ENCODE measurements at places on chromosomes 3 and 15.
A peak's percentile ranks its signal among the peaks of the same experiment; 100 is the strongest.

GRCh38 chr15:95567686-95568085 lies 762.8 kb upstream of the NR2F2 start:
- no peak for DNase-seq

GRCh38 chr3:46712191-46713049 lies 5.2 kb downstream of the PRSS50 start:
- DNase-seq = no peak

DNA sequence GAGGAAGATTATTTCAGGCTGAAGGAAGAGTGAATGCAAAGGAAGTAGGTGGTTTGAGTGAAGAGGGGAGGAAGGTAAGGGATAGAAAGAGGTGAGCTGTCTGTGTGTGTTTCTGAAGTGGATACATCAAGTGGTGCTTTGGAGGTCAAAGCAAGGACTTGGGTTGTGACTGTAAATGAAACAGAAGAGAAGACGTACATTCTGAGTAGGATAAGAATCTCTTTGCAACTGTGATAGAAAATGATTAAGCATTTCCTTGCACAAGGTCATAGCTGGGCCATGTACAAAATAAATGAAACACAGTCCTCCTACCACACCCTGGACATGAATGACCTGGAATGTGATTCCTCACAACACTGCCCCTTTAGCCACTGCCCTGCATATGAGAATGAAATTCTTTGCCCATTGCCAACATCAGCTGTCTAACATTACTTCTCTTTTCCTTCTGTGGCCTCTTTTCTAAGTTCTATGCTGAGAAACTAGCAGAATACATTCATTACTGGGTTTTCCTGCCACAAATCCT lies 28.3 kb upstream of the MINDY4B start:
- no peak for DNase-seq

DNA sequence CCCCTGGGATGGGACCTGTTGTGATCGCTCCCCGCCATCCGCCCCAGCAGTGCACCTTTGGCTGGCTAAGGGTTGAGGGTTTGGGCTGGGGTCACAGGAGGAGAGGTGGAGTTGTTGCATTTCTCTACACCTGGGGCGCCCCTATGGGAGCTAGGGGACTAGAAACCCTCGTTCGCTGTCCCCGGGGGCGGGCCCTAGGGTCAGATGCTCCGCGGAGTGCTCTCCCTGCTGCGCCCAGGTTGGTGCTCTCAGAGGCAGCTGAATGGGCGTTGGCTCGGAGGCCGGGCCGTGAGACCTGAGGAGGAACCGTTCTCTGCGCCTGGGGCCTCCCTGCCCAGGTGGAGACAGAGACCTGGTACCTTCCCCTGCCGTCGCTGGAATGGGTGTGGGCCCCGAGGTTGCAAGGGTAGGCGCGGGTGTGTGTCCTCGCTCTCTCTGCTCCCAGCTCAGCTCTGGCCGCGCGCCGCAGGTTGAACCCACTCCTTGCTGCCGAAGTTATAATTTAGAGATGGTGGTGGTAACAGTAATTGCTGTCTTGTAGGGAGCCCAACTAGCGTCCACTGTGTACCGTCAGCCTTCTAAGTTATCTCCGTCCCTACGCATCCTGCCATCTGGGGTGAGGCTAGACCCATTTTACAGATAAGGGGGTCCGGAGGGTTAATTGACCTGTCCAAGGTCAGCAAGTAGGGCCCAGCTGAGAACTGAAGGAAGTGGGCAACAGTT lies 965 bp downstream of the FLNB start:
- DNase-seq = peak; percentile 27

- DNase-seq = no peak
Measured at GRCh38 chr3:161197855-161198850, 23.0 kb upstream of the NMD3 start.

- no peak for DNase-seq
Measured at GRCh38 chr15:69125236-69125635, 35.2 kb upstream of the GLCE start.

DNA sequence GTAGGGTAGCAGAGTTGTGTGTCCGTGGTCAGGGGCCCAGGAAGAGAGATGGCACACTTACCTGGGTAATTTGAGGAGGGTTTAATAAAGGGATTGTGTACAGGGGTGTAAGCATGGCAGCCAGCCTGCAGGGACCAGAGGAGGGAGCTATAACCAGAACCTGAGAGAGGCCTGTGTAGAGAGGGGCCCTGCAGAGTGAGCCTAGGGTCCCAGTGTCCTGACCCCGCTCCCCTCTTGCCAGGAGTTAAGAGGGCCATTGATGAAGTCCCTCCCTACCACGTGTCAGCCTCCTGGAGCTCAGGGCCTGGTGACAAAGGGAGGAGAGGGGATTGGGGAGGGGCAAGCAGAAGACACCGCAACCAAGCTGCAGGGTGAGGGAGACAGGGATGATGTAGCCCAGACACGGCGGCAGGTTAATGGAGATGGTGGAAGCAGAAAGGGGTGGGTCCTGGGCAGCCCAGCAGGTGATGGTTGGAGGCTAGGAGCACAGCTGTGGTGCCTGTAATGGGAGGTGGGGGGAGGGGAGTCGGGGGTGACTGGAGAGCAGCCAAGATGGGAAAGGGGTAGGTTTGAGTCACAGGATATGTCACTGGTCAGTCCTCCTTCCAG lies 165.4 kb upstream of the TOPAZ1 start:
- no peak for DNase-seq

GRCh38 chr3:169929830-169930519 lies 18.6 kb downstream of the SAMD7 start:
- no peak for DNase-seq

DNA sequence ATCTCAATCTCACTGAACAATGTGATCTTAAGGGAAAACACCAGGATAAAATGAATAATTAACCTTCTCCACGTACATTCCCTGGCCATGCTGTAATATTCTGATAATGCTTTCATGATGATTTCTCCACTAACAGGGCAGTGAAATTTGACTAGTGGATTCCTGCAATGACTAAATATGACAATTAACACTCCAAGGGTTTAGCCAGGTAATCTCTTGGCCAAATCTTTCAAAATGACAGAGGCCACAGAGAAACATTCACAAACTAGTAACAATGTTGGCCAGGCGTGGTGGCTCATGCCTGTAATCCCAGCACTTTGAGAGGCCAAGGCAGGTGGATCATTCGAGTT lies 31.7 kb upstream of the ST8SIA2 start:
- DNase-seq = no peak

GRCh38 chr3:51711352-51712037 lies 4.6 kb downstream of the GRM2 start:
- no peak for DNase-seq
